Activated T-cell treated with anti-CD3 and anti-CD28 coated beads for 24 hours (primary cell): ENCODE measurements at places on chromosomes 13 and 19.
A peak's percentile ranks its signal among the peaks of the same experiment; 100 is the strongest.

GRCh38 chr13:79936368-79937136, 404.4 kb downstream of the SPRY2 start:
- DNase-seq: no peak

DNA sequence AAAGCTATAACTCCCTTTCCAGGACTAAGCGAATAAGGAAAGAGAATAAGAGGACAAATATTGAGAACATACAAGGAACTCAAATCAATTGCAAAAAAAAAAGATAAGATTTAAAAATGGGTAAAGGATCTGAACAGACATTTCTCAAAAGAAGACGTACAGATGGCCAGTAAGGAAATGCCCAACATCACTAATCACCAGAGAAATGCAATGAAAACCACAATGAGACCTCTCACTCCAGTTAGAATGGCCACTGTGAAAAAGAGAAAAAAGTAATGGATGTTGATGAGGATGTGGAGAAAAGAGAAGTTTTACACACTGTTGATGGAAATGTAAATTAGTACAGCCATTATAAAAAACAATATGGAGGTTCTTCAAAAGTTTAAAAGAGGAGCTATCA, 63.8 kb downstream of the VWA8 start:
- DNase-seq: no peak

GRCh38 chr19:36796714-36796992, 24.0 kb upstream of the ZNF850 start:
- DNase-seq: no peak

GRCh38 chr13:94232956-94233355, 246.5 kb downstream of the DCT start:
- DNase-seq: no peak

- DNase-seq: no peak
Measured at GRCh38 chr19:49972841-49973240, 11.9 kb upstream of the SIGLEC11 start.

- DNase-seq: no peak
Measured at GRCh38 chr13:110274687-110275086, 32.3 kb downstream of the COL4A1 start.

GRCh38 chr19:7917267-7918061, 2.7 kb upstream of the SNAPC2 start:
- peak; percentile 45 for DNase-seq
